ENCODE measurements at places on chromosomes 4 and X.

GRCh38 chr4:160347197-160347596, 1244.3 kb downstream of the RAPGEF2 start:
- no peak for DNase-seq

DNA sequence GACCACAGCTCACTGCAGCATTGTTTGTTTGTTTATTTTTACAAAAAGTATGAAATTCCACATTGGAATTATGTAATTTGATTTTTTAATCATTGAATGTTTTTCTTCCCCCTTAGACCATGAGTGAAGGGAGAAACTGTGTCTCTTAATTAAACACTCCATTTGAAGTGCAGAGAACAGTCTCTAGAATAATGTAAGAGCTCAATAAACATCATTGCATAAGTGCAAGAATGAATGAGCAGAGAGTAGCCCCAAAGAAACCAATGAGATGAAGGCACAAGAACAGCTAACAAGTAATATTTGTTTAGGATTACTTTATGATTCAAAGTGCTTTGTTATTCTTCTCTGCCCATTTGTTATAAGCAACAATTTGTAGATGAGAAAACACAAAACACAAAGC, 921.3 kb upstream of the LCORL start:
- DNase-seq: no peak

DNA sequence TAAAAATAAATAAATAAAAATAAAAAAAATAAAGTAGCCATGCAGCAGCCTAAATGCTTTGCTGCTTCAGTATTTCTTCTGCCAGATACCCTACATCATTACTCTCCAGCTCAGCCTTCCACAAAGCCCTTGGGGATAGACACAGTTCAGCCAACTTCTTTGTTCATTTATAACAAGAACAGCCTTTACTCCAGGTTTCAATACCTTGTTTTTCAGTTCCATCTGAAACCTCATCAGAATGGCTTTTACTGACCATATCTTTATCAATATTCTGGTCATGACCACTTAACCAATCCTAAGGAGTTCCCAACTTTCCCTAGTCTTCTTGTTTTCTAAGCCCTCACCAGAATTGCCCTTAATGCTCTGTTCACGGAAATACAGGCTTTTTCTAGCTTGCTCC, 128.3 kb upstream of the MED14 start:
- no peak for DNase-seq

GRCh38 chr4:70601422-70602039, 9.5 kb downstream of the AMBN start:
- DNase-seq: no peak

GRCh38 chr4:174554231-174554728, 32.0 kb upstream of the HPGD start:
- DNase-seq: no peak

DNA sequence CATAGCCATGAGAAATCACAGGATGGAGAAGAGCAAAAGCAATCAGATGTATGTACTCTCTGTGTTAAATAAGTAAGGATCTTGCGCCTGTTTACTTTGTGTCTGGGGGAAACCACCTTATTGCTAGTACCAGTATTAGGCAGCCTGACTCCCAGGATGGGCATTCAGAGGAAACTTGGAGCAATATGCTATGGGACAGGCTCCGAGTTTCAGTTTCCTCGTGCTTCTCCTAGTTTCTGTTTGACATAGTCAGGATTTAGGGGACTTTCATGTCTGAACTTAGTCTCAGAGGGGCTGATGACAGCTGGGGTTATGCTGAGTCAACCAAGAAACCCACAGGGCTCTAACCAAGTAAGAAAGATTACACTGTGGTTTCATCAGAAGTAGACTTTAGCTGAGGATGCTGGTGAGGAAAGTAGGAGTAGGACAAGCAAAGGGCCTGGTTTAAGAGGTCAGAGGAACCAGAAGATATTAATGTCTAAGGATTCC, 13.5 kb downstream of the NSUN7 start:
- DNase-seq: no peak

- DNase-seq: no peak
These were observed 1.2 kb downstream of the MAGIX start for GRCh38 chrX:49163555-49164419.

DNA sequence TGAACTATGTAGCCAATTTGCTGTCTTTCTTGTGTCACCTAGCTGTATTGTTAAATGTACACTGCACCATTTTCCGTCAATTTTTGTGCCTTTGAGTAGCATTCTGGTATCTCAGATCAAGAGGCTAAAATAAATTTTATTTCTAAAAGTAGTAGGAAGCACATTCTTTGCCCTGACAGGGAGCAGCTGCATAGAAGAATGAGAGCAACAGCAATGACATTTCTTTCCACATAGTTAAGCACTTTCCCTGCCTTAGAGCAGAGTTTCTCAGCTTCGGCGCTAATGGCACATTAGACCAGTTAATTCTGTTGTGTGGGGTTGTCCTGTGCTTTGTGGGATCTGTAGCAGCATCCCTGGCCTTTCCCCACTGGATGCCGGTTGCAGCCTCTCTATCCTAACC, 173.9 kb downstream of the CHIC2 start:
- DNase-seq: no peak

DNA sequence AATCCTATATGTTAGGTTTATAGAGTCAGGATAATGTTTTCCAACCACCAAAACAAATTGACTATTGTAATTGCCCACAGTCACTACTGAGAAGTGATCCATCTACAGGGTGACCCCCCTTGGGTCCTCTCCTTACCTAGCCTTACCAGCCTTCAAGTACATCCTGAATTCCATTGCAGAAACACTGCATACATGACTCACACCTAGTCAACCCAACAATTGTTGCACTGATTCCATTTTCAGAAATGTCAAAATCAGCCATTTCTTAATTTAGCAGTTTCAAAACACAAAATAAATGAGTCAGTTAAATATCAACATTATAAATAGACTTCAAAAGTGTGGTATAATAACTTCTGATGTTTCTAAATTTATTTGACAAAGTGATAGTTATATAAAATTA, 106.3 kb upstream of the TNIP3 start:
- DNase-seq: no peak

DNA sequence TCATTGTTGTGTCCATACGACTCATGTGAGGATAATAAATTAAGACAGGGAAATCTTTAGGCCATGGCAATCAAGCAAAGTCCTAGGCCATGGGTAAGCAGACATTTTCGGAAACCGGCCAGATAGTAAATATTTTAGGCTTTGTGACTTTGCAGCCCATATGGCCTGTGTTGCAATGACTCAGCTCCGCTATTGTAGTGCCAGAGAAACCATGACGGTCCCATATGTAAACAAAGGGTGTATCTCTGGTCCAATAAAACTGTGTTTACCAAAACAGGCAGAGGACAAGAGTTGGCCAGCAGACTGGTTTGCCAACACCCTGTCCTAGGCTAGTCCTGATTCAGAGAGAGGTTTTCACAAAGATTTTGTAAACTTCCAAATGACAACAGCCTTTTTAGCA, 5.0 kb downstream of the FAM114A1 start:
- no peak for DNase-seq

- DNase-seq: no peak
These were observed 86.8 kb downstream of the REPS2 start for GRCh38 chrX:17033225-17033624.
